ENCODE measurements at places on chromosomes 12 and 14.

DNA sequence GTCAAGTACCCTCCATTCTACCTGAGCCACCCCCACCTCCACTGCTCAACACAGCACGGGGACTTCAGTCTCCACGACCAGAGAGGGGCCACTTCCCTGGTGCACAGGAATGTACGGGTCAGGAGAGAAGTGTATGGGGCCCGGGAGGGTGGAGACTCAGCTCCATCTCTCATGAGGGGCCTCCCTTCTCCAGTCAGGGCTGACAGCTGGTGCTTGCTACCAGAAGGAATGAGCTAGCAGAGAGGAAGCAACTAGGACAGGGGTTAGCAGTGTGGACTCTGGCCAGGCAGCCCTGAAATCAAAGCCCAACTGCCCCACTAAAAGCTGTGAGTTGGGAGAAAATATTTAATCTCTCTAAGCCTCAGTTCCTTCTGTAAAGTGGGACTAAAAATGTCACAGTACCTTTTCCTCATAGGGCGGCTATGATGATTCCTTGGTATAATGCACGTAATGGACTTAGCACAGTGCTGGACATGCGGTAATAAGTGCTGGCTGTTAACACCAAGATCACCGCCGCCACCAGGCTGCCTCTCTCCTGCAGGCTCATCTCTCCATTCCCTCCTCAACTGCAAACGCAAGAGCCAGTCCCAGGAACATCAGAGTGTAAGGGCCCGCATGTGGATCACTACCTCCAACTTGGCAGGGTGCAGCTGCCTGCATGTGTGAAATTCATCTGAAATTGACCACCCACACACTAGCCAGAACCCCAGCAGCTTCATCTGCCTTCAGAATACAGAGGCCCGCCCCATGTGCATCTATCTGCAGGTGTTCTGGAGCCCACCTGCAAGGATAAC, 14.6 kb downstream of the ACTN1 start:
- no peak for DNase-seq

GRCh38 chr12:98745578-98746391, 100.7 kb downstream of the APAF1 start:
- peak; percentile 39 for DNase-seq

- DNase-seq = no peak
Observed at GRCh38 chr14:72790887-72791566, 102.9 kb downstream of the DPF3 start.

DNA sequence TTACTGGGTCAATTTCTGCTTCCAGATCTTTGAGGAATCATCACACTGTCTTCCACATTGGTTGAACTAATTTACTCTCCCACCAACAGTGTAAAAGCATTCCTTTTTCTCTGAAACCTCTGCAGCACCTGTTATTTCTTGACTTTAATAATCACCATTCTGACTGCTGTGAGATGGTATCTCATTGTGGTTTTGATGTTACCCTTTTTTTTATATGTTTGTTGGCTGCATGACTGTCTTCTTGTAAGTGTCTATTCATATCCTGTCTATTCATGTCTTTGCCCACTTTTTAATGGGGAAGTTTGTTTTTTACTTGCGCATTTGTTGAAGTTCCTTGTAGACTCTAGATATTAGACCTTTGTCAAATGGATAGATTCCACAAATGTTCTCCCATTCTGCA, 324.9 kb downstream of the NAV3 start:
- no peak for DNase-seq

DNA sequence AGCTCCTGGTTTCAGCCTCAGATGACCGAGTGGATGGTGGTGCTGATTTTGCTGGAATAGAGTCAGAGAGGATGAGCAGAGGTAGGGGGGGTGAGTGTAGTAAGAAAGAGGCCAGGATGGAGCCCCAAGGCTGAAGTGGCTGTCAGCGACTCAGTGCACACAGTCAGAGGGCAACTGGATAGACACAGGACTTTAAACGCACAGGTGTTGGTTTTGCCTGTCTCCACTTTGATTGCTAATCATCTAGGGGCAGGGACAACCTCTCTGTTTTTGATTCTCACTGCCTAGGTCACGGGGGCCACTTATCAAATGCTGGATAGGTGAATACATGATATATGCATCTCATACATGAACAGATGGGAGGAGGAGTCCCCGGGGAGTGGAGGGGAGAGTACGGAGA, 99.5 kb downstream of the EGLN3 start:
- DNase-seq = no peak

GRCh38 chr14:59256331-59256730, 67.9 kb downstream of the DAAM1 start:
- no peak for DNase-seq

GRCh38 chr12:99059824-99060511, 414.9 kb downstream of the APAF1 start:
- peak; percentile 50 for DNase-seq

DNA sequence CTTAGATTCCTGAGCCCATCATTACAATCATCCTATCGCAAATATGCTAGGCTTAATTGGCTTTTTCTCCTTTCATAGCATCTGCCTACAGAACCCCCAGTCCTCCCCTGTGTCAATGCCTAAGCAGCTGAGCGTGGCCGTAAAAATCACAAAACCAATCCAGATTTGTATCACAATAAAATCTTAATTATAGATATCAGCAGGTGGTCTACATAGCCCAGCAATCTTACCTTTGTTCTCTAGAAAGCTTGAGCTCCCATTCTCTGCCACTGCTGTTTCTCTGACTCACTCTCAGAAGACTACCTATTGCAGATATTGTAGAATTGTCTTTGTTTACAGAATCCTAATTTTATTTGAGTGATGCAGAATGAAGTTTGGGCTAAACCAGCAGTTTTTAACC, 37.9 kb upstream of the PPM1A start:
- DNase-seq = no peak

DNA sequence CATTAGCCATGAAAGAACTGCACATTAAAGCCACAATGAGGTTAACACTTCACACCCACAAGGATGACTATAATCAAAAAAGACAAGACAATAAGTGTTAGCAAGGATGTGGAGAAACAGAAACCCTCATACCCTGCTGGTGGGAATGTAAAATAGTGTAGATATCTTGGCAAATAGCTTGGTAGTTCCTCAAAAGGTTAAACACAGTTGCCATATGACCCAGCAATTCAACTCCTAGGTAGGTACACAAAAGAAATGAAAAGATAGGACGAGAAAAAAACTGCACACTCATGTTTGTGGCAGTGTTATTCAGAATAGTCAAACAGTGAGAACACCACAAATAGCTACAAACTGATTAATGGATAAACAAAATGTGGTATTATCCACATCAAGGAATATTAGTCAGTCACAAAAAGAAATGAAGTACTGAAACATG, 93.5 kb downstream of the ATXN2 start:
- no peak for DNase-seq

GRCh38 chr12:120474616-120474960, 5.0 kb upstream of the SRSF9 start:
- peak; percentile 53 for DNase-seq

DNA sequence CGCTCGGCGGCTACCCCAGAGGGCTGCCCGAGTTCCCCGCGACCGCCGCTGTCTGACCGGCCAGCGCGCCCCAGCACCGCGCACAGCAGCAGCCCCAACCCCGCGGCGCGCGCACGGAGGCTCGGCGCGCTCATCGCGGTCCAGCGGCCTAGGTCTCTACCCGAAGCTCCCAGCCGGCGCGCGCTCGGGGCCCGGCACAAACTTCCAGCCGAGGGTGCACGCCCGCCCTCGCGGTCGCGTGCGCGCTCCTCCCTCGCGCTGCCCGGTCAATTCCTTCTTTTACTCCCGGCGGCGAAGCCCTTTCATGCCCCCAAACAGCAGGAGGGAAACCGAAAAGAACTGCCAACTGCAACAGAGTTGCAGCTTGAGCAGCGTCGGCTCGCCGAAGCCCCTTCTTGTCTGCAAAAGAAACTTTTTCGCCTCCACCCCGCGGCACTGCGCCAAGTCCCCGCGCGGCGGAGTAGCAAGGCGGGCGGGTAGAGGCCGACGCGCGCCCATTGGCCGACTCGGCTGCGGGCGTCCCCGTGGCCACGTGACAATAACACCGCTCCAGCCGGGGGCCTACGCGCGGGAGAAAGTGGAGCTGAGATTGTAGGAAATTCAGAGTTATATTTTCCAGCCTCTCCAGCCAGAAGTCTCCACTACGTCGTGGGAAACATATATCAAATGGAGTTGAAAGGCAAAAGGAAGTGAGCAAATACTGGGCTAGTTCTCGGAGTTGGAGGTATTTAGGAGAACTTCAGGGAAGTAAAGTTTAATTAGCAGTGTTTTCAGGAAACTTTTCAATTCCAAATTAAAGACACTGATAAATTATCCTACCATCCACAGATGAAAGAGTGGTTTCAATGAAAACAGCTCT, at the start of gene LRIG3:
Gene LRIG3, minus strand, starts transcription at position 403 of the 859 bp plus-strand sequence. Its CDS starts 269 bp downstream, at position 134.
- DNase-seq = peak; percentile 94

- peak; percentile 63 for DNase-seq
Observed at GRCh38 chr12:52587563-52587962, 13.7 kb downstream of the KRT72 start.

GRCh38 chr12:92641291-92641690, 61.5 kb upstream of the PLEKHG7 start:
- DNase-seq = no peak

GRCh38 chr12:54430471-54431069, 11.5 kb upstream of the ITGA5 start:
- no peak for DNase-seq

DNA sequence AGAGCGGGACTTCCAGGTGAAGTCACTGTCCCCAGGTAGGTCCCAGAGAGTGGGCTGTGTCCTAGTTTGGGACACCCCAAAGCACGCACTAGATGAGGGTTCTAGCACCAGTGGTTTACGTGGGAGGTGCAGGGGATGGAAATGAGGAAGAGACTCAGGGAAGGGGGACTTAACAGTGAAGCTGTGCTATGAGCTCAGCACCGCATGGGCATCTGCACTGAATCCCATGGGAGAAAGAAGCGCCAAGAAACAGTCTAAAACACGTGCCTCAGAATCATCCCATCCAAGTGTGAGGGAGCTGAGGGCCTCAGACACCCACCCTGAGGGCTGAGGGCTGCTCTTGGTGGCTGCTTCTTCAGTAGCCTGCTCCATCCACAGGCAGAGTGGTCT, 71.5 kb upstream of the ZFP36L1 start:
- DNase-seq = no peak

GRCh38 chr12:96500693-96501092, 11.3 kb downstream of the CFAP54 start:
- DNase-seq = peak; percentile 29

GRCh38 chr14:48771717-48772116, 814.5 kb downstream of the RPS29 start:
- DNase-seq = no peak

- DNase-seq = no peak
Observed at GRCh38 chr12:63224396-63224795, 73.4 kb upstream of the AVPR1A start.

- no peak for DNase-seq
Observed at GRCh38 chr12:21638054-21638891, 19.4 kb downstream of the LDHB start.

GRCh38 chr14:98137131-98138025, 1134.6 kb downstream of the BCL11B start:
- DNase-seq = no peak

- DNase-seq = no peak
Observed at GRCh38 chr12:19239102-19239501, 109.6 kb downstream of the PLEKHA5 start.

DNA sequence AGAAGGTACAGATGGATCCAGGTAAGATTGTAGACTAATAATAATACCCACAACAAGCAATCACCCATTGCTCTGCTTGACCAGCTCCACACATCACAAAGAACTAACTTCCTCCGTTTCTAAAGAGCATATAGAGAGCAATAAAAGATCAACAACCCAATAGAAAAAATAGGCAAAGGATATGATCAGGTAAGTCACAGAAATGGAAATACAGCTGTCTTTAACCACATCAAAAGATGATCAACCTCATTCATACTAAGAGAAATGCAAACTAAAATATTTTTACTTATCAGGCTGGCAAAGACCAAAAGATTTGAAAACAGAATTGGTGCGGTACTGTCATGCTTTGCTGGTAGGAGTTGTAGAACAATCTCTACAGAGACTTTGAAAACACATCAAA, 8.9 kb downstream of the C2CD5 start:
- DNase-seq = no peak

- DNase-seq = peak; percentile 35
Observed at GRCh38 chr12:15227004-15227679, 5.9 kb upstream of the RERG start.

GRCh38 chr14:69979882-69980281, 100.7 kb downstream of the SMOC1 start:
- DNase-seq = no peak

DNA sequence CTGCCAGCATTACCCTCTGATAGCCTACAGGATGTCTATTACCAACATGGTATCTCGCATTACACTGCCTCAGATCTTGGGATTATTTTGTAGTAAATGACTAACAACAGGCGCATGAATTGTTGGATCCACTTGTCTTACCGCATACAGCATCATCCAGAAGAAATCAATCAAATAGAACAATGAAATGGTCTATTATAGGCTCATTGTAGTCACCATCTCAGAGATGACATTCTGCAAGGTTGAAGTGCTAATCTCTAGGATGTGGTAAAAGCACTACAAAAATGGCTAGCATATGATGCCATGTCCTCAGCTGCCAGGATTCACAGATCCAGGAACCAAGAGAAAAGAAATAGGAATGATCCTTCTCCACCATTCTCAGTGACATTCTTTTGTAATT, 52.0 kb downstream of the WASHC3 start:
- no peak for DNase-seq

- DNase-seq = no peak
Observed at GRCh38 chr12:6631549-6631961, 4.2 kb downstream of the LPAR5 start.

DNA sequence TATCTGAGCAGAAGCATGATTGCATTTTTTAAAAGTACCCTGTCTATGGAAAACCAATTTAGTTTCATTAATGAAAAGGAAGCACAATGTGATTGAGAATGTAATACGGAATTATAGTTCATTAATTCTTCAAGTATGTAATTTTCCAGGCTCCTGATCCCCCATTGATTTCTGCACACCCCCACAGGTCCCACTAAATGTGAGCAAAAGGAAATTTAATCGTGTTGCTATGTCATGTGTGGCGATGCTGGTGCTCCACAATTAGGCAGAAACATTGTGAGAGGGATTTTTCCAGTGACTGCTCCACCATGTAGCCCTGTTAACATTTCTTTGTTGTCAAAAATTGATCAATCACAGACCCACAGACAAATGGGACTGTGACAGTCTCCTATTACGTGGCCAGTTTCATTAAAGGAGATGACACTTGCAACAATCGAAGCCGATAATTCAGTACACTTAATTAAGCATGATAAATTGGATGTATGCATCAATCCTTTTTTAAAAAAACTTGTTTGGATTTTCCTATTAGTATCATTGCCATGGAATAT, 306.0 kb downstream of the NELL2 start:
- peak; percentile 11 for DNase-seq
